AG04450 (cell line): ENCODE measurements at places on chromosomes 3 and 15.

GRCh38 chr15:51117270-51117669, 22.6 kb upstream of the TNFAIP8L3 start:
- DNase-seq, result no peak

- no peak for DNase-seq
Measured at GRCh38 chr3:42887084-42887483, 11.4 kb upstream of the CYP8B1 start.

- DNase-seq, result no peak
Measured at GRCh38 chr3:98333989-98334606, 19.6 kb upstream of the OR5K4 start.

DNA sequence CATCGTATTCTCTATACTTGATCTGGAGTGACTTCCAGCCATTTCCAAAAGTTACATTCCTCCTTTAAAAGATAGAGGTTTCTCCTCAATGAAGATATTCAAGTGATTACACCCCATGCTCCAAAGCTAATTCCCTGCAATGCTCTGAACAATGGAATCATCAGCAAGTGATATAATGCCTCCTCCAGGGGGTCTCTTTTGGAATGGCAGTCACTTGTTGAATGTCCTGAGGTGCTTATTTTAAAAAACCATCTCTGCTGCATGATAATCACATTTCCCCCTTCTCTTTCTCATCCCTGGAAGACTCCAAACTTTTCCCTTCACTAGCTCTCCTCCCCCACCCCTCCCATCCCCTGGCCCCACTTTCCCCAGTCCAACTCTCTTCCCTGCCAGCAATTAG, 2.6 kb downstream of the LHFPL4 start:
- DNase-seq, result no peak

DNA sequence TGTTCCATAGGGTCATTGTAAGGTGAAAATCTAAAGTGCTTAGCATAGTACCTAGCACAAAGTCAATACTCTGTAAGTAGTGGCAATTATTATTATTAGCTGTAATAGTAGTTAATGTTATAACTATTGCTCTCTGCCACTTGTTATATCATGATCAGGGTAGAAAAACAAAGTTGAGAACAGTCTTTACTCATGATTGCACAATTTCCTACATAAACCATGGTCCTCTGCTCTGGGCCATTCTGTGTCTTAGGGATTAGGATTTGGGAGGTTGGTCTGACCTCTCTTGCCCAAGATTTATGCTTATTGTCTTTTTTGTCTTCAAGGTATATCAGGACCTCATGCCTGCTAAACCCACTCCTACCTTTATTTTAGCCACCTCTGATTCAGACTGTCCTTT, 4.3 kb upstream of the LRRC58 start:
- DNase-seq, result no peak

GRCh38 chr15:41899854-41900442, 6.1 kb upstream of the SPTBN5 start:
- no peak for DNase-seq

DNA sequence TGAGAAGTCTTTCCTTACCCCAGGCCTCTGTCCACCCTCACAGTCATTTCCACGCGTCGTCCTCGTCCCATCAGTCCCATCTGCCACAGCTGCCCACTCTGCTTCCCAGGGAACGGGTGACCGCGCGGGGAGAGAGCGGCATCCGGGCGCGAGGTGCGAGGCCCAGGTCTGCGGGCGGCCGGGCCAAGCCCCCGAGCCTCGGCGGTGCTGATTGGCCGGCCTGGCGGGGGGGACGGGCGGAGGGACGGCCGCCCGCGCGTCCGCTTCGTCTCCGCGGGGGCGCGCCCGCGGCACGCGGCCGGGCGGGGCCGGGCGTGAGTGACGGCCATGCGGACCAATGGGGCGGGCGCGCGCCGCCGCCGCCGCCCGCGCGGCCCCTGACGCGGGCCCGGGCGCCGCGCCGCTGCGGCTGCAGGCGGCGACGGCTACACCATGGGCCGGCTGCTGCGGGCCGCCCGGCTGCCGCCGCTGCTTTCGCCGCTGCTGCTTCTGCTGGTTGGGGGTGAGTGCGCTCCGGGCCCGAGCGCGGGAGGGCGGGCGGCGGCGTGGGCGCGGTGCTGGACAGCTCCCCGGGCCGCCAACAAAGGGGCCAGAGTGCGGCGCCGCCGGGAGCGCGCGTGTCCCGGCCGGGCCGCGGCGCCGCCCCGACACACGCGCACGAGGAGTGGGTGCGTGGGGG, at the start of gene PODXL2:
PODXL2 (plus strand) TSS at position 398 of the 679 bp plus-strand sequence; CDS start at position 433, 35 bp downstream.
- no peak for DNase-seq

GRCh38 chr3:194928831-194929577, 243.3 kb downstream of the FAM43A start:
- no peak for DNase-seq

DNA sequence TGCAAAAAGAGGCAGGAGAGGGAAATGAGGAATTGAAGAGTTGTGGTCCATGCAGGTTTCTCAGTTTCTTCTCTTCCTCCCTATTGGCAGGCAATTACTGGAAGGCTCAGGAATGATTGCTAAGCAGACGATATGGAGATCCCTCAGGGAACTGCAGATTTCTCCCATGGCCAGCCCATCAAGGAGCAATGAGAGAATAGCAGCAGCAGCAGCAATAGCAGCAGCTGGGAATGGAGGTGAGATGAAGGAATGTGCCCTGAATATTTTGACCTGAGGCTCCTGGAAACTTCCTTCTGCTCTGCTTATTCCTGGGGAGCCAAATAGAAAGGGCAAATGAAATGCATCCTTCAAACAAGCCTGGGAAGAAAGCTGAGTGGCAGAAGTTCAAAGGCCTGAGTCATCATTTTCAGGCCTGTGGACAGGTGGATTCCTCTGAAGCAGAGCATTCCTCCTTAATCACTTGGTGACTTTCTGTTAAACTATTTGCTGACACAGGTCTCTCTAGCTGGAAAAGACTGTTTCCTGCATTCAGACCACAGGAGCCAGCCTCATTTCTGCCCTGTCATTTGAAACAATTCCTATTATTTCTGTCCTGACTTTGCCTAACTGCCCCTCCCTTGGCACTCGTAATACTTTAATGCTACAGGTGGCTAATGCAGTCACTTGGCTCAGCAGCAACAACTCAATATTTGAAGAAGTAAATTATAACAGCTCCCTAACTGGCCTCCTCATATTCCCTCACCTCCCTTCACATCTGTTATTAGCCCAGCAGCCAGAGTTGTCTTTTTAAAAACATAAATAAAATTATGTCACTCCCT, 146.9 kb upstream of the GADL1 start:
- peak; percentile 43 for DNase-seq

- no peak for DNase-seq
Measured at GRCh38 chr3:12394569-12395271, 89.6 kb upstream of the TSEN2 start.

- no peak for DNase-seq
Measured at GRCh38 chr3:160226026-160226907, 1.0 kb downstream of the C3orf80 start.

DNA sequence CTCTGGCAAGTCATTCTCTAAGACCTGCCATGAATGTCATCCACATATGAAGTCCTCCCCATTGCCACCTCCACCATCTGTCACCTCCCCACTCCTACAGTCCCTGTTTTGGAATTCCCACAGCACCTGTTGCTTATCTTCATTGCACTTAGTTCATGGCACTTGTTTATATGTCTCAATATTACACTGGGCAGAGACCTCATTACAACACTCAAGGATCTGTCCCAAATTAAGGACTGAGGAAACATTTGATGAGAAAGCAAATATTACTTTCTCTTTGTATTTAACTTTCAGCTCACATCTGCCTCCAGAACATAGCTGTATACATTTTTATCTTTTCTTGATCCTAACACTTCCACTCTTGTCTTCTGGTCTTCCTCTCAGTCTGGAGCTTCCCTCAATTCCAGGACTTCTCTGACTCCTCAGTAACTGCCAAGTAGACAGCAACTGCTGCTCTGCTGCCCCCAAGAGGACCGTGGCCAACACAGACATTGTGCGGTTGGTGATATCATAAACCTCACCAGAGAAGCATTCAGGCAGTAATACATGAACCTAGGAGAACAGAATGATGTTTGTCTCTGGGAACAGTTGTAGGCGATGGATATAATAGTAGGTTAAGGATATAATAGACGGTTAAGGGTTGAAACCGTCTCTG, 45.0 kb upstream of the FGF12 start:
- DNase-seq, result no peak

DNA sequence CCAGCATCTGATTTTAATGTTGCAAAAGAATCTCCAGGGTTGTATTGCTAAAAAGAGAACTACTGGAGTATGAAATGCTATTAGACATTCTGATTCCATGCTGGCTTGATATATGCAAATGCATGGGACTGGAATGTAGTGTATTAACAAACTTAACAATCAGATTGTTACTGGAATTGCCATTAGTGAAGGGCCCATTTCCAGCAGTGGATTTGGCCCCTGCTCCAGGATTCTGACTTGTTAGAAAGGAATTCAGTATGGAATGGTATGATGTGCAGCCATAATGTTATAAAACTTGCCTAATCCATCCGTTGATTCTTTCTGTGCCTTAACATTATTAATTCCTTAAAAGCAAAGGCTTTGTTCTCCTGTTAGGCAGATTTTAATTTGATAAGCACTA, 7.9 kb downstream of the ARRDC4 start:
- peak; percentile 59 for DNase-seq

DNA sequence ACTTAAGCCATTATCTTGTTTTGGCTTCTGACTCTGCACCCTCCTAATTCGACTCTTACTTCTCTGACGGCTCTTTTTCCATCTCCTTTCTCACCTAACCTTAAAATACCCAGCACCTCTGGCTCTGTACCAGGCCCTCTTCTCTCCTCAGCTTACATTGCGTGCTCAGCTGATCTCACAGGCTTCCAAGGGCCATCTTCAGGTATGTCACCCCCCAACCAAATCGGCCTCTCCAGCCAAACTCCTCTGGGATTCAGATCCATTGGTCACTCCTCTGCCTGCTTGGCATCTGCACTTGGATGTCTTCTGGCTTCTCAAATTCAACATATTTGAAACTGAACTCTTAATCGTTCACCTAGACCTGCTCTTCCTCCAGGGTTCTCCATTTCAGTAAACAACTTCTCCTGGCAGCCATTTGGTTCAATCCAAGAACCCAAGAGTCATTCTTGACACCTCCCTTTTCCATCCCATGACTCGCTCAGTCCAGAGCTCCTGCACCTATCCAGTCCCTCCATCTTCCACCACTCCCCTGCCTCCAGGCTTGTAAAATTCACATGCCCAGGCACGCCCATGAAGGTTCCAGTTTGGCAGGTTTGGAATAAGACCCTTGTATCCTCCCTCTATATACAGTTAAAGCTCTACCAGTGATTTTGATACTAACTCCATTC, 35.2 kb upstream of the SLC41A3 start:
- DNase-seq, result no peak

DNA sequence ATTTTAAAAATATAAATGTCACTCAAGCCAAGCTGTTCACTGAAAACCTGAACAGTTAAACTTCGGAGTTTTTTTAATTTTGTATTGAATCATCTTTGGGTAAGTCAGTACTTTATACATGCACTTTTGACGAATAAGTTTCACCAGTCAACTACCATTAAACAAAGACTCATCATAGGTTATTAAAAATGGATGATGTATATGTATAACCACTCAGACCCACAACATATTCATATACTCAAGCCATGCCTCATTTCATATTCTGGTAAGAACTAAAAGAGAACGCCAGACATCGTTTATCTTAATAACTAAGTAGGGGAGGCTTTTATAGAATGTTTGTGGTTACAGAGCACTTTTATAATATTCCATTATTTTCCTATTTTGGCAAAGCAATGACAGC, 18.3 kb downstream of the MSL2 start:
- DNase-seq, result no peak

DNA sequence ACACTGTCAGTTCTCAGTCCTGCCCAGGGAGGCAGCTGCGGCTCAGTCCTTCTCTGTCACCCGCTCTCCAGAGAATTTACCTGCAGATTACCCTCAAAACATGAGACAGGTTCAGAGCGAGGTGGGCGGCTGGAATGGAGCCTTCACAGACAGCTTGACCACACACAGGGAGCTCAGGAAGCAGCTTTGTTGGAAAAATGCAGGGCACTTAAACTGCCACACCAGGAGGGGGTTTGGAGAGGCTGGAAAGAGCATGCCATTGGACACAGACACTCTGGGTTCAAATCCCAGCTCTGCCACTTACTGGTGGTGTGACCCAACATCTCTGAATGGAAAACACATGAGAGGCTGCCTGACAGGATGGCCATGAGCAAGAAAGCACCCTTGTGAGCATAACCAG, 290.8 kb upstream of the LRRFIP2 start:
- no peak for DNase-seq

DNA sequence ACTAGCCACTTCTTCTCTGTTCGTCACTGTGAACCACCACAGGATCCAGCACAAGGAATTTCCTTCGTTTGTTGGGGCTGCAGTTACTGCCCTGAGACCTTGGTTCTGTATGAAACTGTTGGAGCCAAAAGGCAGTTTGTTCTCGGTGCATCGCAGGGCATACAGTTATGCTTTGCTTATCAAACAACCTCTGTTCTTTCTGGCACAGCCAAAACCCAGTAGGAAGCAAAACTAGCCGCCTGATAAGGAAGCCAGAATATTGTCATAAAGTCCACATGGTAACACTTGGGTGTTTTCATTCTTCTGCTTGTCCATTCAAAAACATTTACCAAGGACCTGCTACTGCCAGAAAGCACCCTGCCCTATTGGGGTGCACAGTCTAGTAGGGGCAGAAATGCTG, 116.1 kb downstream of the RAB11A start:
- no peak for DNase-seq

DNA sequence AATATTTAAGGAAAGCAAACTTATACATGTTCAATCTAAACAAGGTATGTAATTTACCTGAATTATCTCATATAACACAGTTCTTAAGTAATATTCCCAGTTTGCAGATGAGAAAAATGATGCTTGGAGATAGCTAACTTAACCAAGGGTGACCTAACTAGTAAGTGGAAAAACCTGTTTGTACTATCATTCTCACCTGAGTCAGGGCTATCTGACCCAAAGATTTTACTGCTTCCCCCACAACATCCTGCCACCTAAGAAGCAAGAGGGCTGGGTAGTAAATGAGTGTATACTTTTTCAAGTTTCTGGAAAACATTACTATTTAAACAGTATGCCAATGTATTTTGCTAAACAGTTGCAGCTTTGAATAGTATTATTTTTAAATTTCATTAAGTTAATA, 10.6 kb downstream of the TP63 start:
- DNase-seq, result no peak
